Activated CD4-positive, alpha-beta T cell treated with anti-CD3 and anti-CD28 coated beads, Interleukin-2, amount 50 U/mL, for 16 hours (primary cell): ENCODE measurements at places on chromosomes 7 and 10.

DNA sequence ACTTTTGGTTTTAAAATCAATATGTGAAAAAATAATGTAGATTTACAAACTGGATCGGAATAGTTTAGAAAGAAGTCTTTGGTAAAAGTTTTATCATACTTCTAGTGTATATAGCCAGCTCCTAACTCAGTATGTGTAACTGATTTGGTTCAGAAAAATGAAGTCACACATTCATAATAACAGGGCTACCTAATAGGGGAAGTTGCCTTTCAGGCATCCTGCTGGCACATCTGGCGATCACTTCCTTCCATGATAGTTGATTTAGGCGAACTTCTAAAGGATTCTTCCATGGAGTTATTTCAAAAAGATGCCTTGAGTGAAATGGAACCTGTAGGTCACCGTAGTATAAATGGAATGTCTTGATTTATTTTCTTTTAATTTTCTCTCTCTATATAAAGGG, 69.1 kb downstream of the SHH start:
- DNase-seq: no peak

DNA sequence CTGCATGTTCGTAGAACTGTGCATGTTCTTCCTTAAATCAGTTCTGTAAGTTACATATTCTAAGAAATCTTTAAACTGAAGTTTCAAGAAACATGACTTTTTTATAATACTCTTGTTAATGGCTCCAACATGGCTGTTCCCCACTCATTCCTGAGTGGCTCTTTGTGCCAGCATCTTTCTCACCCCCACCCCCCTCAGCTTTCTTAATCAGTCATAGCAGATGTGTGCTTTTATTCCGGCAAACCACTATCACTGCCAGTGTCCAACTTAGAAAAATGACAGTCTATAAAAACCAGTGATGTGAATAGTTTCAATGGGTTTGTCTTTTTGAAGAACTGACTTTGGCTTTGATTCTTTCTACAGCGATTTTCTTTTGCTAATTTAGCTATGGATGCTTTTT, 37.6 kb downstream of the PITRM1 start:
- DNase-seq: no peak

DNA sequence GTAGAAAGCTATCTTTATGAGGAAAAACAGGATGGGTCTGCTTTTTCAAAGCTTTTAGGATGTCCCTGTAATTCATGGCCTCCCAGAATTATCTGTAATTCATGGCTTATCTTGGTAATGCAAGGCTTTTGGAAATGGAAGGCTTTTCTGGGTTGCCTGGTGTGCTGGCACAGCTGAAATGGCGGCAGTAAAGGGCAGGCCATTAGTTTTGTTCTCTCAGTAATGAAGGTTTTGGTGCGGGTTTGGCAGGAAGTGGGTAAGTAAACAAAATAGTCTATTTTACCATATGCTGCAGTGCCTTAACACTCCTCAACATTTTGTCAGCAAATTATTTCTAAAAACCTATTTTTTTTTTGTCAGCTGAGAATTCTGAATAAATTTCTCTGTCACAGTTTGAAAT, 69.3 kb downstream of the LRGUK start:
- no peak for DNase-seq

GRCh38 chr10:34728361-34728760, 86.7 kb downstream of the PARD3 start:
- DNase-seq: no peak

GRCh38 chr7:37713613-37714012, 30.0 kb downstream of the GPR141 start:
- DNase-seq: no peak

GRCh38 chr10:66714741-66715140, 211.1 kb upstream of the LRRTM3 start:
- DNase-seq: no peak

- no peak for DNase-seq
These were observed 6.6 kb upstream of the TMEM184A start for GRCh38 chr7:1562597-1563051.

DNA sequence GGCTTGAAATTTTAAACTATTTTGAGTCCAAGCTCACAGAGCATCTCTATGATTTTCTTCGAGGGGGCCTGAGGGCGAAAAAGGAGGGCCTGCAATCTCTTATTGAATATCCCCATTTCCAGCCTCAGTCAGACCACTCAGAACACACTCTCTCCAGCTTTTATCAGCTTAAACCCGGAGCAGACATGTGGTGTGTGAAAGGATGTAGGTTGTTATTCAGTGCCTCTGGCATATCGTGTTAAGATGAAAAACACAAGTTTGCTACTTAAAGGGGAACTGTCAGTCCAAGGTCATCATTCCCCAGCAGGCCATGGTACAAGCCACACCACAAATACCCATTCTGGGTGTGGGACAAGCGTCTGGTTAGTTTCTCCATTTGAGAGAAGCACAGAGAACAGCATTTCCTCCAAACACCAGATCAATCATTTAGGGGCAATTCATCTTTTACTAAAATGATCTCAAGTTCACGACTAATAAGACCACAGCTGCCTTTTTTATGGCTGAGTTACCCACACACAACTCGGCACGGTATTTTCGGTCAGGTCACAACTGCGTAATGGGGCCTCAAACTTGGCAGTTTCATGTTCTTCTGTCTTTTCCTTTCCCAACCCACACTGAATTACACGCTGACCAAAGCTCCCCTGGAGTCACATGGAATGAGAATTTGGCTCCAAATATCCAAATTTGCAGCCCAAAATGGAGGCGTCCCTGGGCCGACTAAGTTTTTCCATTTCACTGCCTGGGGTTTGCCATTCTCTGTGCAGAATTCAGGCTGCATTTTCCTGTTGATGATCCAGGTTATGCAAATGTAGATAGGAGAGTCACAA, 188.4 kb downstream of the SEM1 start:
- no peak for DNase-seq

GRCh38 chr7:143451746-143452145, 8.5 kb downstream of the TAS2R60 start:
- DNase-seq: no peak

GRCh38 chr10:53508197-53508596, 735.6 kb upstream of the MBL2 start:
- no peak for DNase-seq

DNA sequence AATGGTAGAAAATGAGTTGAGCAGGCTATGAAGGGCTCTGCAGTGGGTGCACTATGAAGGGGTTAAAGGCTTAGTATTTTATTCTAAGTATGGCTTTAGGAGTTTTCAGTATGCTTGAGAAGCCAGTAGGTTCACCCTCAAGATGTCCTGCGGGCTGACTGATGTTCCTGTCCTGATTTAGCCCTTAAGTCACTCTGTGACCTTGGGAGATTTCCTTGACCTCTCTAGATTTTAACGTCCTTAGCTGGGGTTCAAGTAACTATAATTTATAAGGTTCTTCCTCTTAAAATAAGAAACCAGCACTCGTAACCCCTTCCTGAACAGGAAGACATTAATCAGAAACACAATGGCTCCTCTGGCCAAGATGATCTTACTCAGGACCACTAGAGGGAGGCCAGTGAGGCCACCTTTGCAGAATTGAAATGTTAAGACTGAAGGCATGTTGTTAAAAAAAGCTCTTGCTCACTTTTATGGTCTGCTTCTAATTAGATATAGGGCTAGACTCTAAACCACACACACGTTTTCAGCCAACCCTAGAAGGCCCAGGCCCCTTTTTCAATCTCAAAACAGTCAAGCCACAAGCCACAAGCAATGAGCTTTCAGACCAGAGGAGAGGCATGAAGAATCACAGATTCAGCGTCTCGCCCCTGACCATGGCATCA, 41.9 kb downstream of the CDK1 start:
- DNase-seq: no peak

GRCh38 chr7:121793716-121794115, 79.2 kb upstream of the PTPRZ1 start:
- no peak for DNase-seq

DNA sequence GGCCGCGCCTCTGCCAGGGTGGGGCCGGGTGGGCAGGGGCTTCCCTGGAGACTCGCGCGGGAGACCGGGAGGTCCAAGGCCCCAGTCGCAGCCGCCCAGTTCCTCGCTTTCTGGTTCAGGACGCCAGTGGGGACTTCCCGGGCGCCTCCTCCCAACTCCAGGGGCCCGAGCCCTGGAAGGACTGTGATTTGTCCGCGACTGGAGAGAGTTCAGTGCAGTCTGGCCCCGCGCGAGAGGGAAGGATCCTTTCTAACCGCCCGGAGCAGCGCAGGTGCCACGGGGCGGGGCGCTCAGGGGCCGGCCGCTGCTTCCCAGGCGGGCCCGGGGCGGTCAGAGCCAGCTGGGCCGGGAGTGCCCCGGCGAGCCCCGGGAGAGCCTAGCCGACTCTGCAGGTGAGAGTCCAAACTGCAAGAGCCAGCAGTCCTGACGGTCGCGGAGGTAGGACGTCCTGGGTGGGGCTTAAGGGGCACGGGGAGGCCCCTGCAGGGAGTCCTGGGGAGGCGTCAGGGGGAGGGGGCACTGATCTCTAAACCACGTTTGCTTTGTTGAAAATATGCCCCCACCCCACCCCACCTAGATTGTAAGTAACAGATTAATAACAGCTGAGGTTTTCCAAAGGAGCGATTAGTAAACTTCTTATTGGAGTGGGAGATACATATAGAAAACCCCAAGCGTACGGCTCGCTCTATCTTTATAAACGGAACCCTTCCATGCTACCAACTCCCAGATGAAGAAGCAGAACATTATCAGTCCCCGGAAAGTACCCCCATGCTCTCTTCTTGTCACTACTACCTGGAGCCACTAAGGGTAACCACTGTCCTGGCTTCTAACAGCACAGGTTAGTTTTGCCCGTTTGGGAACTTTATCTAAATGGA, 8.2 kb downstream of the NKX2-3 start:
- no peak for DNase-seq

- no peak for DNase-seq
These were observed 82.7 kb downstream of the SMURF1 start for GRCh38 chr7:99061001-99061776.

GRCh38 chr7:82789883-82790609, 346.5 kb upstream of the CACNA2D1 start:
- no peak for DNase-seq

DNA sequence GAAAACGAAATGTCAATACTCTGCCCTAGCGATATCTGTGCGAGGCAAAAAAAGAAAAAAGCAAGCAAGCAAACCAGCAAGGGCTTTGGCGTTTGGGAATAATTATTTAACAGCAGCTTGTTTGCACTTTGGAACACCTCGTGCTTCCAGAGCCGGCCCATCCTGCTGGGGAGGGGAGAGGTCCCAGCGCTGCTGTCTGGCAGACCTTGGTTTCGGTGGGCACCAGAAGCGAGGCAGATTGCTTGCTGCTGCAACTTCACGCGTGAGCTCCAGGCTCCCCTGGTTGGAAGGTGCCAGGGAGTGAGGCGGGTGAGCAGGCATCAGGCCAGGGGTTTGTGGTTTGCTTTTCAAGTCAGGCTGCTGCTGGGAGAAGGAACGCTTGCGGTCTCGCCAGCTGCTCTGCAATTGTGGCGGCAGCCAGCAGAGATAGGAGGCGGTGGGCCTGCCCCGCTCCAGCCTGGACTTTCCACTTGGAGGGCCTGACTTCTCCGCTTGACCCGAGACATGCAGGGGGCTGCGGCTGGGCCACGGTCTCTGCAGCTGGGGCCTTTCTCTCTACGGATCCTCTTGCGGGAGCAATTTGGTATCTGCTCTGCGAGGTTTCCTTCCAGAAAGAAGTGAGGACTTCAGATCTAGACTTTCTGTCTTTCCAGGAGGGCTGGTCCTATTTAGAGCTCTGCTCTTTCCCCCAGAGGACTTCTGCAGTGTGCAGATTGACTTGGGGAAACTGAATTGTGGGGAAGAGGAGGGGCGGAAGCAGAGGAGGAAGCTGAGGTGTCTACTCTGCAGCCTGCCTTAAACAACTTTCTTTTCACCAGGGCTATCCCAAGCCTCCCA, 131.4 kb downstream of the PRPF18 start:
- peak; percentile 30 for DNase-seq

DNA sequence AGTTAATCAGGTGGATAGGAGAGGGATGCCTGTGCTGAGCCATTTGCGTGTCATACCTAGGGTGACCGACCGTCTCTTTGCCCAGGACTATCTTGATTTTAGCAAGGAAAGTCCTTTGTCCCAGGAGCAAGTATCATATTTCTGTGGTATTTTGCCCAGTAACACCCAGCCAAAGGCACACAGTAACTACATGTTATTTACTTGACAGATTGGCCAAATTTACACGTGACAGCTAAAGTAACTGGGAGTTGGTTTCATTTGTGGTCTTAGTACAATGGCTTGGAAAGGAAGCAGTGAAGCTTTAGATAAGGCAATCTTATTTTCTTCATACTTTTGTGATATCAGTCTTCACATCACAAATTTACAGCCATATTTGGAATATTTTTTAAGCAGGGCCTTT, 142.1 kb downstream of the JCAD start:
- DNase-seq: no peak

DNA sequence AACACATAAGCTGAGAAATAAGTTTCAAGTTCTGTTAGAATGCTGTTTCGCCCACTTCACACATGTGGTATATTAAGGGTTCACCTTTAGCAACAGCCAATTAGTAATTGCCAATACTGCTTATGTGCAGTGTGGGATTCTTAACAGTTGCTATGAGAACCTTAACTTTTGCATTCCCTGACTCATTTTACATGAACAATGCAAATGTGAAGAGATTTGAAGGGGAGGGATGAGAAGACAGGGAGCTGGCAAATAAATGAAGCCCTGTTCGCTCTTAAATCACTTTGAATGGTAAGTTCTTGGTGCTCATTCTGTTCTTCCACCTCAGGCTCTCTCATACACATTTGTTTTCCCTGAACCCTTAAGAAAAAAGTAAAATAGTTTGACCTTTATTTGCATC, 82.3 kb downstream of the LRRC4 start:
- no peak for DNase-seq

DNA sequence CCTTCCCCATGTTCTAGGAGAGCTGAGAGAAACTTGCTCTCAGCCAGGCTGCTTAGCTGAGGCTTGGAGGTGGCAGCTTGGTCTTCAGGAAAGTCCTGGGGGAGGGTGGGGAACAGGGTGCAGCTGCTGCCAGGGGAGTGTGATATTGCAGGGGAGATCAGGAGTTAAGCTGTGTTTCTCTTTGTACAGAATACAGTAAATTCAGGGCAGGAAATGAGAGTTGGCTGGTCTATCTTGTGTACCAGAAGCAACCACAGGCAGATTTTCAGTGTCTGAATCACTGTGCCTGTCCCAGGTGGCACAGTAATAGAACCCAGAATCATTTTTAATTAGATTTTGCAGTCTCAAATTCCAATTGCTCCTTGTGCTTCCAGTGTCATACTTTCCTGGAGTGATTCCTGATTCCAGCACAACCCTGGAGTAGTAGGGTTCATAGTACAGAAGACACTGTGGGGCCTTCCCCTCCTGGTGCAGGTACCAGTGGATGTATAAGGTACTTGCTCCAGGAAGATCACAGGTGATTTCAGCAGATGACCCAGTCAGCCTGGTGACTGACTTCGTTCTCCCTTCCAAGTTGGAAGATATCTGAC, 94.0 kb upstream of the TARP start:
- DNase-seq: peak; percentile 76
